Right lobe of liver (tissue), 6 donors: ENCODE measurements at places on chromosomes 16 and 17.

GRCh38 chr16:87832741-87833502 is 36.4 kb downstream of the SLC7A5 start:
- DNase-seq: no peak

DNA sequence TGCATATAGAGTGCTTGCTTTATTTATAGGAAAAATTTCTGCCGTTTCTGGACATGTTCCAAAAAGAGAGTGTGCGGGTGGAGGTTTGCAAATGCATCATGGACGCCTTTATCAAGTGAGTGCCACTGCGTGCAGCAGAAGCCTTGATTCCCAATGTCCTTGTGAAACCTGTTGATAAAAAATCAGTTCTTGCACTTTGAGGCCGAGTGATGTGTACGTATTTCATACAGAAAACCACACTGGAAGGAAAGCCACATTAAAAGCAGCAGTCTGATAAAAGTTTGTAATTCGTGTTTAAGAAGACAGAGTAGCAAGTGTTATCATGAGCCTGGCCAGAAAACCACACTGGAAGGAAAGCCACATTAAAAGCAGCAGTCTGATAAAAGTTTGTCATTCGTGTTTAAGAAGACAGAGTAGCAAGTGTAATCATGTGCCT is 78.0 kb downstream of the KNOP1 start:
- no peak for DNase-seq

GRCh38 chr17:37859451-37859850 is 64.8 kb upstream of the TBC1D3K start:
- no peak for DNase-seq

- no peak for DNase-seq
Measured at GRCh38 chr17:55774846-55775271, 24.0 kb downstream of the PCTP start.

DNA sequence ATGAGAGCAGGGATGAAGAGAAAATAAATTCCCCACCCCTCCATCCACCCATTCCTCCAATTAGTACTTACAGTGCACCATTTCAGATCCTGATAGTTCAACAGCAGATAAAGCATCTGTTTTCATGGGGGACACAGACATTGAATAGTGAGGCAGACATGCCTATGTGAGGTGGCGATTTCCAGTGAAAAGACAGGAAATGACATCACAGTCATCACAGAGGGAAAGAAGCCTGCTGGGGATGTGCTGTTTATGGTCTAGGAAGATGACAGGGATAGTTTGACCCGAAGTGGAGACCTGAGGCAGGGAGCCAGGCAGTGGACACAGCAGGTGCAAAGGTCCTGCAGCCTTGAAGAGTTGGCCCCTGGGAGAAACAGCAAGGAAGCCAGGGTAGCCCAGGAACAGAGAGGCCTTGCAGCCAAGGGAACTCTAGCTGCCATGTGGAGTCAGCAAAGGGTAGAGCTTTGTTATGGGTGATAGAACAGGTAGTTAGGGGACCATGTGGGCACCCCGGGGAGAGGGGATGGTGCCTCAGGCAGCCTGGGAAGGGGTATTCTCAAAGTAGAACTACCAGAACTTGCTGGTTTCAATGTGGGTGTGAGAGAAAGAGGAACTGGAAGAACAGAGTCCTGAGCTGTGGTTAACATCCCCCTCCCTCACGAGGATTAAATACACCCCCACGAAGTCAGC is 256.6 kb downstream of the CPPED1 start:
- no peak for DNase-seq

GRCh38 chr17:14204084-14204483 is 32.6 kb downstream of the CDRT15 start:
- DNase-seq: no peak

- DNase-seq: no peak
Measured at GRCh38 chr17:77472468-77473310, 331.9 kb downstream of the SEC14L1 start.

DNA sequence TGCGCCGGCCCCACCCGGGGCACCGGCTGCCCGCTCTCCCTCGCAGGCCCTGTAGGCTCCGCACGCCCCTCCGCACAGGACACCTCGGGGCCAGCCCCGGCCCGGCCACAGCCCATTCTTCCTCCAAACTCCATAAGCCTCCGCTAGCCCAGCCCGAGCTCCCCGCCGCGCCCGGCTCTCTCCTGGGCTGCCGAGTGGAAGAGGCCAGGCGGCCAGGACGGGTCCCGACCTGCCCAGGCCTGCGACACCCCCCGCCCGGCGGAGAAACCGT is 397 bp downstream of the NCOR1 start:
- DNase-seq: peak; percentile 62

DNA sequence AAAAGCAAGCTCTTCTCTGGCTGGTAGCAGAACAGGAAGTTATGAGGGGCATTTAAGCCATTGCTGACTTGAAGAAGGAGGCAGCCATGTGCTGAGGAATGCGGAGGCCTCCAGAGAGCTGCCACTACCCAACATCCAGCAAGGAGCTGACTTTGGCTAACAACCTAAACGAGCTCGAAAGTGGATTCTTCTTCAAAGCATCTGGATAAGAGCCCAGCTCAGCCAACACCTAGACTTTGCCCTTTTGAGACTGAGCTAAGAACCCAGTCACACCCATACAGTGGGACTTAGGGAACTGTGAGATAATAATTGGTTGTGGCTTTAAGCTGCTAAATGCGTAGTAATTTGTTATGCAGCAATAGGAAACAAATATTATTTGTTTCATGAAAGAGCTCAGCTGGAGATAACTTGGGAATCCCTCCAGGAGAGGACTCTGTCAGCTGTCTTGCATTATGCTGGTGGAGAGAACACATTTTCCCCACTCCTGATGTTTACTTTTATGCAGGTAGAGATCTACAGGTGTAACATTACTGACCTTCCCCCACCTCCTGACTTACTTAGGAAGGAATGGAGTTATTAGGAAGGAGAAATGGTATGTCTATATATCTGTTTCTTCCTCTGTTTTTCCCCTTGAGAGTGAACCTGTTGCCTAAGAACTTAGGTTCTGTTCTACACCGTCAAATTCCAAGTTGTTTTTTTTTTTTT is 52.7 kb upstream of the ZNF629 start:
- DNase-seq: no peak

DNA sequence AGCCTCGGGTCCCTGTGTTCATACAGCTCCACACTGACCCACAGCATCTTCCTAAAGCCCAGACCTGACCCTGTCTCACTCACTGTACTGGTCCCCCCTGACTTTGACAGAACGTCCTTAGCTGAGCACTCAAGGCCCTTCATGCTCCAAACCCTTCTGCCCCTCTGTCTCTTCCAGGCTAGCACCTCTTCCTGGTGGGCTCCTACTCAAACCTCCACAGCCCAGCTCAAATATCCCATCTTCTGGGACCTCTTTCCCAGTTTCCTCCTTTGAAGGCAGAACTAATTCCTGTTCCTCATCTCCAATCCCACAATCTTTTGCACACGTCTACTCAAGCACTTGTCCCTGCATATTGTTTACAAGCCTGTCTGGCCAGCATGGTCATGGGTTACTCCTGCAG is 8.8 kb downstream of the GRIN2C start:
- DNase-seq: no peak

DNA sequence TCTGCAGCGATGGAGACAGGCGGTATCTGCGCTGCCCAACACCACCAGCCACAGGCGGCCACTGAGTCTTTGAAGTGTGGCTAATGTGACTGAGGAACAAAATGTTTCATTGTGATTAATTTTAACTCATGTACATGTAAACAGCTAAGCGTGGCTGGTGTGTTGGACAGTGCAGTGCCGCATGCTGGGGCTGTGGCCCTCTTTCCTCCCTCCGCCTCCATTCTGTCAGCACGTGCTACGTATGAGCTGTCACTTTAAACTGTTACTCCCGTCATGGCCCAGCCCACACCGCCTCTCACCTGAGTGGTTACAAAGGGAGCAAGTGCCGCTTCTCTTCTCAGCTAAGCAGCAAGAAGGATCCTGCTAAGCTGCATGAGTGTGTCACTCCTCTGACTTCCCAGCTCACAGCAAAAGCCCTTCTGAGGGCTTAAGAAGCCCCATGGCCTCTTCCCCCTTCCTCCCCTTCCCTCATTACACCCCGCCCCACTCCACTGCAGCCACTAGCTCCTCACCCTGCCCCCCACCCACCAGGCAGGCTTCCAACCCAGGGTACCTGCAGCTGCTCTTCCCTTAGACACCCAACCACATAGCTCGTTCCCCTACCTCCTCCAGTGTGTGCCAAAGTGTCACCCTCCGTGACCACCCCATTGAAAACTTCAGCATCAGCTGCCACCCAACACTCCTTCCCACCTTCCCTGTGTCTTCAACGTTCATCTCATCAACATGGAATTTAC is 15.0 kb downstream of the HASPIN start:
- peak; percentile 56 for DNase-seq
